ENCODE measurements at places on chromosomes 7 and 10.

DNA sequence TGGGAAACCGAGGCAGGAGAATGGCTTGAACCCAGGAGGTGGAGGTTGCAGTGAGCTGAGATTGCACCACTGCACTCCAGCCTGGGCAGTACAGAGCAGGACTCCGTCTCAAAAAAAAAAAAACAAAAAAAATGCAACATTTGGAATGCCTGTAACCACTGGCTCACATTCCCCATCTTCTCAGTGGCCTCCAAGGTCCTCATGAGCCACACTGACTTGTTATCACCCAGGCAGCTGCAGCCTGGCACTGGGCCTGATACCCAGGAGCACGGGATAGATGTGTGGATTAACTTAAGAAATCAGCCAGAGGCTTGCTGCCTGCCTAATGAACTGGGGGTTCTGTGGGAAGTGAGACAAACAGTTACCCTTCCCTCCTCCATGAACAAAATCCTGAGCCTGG, 23.0 kb downstream of the JCAD start:
- no peak for DNase-seq

DNA sequence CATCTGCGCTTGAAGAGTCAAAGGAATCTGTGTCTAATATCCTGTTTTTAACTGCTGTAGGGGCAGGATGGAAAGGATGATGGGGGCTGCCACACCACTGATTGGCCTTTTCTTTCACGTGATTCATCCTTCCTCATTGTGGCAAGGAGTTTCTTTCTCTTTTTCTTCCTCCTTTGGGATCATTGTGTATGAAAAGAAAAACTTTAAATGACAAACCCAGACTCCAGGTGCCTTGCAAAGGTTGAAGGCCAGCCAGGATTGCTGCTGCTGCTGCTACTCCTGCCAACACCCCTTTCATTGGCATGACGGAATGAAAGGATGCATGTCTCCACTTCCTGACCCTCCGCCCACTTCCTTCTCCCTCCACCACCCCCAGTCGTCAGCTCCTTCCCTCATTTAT, 6.5 kb upstream of the OIT3 start:
- peak; percentile 68 for DNase-seq

DNA sequence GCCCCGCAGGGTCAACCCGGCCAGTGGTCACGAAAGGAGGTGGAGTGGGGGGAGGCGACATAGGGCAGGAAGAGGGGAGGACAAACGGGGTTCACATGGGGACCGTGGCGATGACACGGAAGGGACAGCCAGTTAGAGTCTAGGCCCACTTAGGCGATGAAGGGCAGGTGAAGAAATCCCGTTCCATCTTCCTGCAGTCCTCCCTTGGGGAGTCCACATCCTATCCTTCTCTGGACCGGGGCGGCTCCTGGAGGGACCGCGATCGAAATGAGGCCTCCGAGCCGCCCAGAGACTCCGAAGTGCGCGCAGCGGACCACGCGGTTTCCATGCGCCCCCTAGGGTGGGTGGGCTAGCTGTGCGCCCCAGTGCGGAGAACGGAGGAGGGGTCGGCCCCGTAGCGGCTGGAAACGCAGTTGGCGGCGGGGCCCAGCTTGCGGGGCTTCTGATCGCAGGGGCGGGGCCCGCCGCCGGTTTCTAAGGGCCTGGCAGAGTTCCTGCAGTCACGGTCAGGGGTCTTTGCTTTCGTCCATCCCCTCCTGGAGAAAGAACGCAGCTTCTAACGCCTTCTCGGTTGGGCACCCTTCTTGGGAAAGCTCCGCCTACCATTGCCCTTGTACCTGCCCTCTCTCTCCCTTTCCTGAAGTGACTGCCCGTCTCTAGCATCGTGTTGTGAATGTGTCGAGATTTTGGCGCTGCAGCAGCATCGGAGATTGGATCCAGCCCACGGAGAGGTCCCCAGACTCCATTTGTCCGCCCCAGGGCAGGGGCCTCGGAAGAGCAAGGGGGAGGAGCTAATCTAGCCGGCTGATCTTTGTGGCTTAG, 17.9 kb upstream of the TMEM225B start:
- peak; percentile 57 for DNase-seq

- DNase-seq: no peak
Measured at GRCh38 chr10:46523962-46524471, 32.4 kb downstream of the GPRIN2 start.

DNA sequence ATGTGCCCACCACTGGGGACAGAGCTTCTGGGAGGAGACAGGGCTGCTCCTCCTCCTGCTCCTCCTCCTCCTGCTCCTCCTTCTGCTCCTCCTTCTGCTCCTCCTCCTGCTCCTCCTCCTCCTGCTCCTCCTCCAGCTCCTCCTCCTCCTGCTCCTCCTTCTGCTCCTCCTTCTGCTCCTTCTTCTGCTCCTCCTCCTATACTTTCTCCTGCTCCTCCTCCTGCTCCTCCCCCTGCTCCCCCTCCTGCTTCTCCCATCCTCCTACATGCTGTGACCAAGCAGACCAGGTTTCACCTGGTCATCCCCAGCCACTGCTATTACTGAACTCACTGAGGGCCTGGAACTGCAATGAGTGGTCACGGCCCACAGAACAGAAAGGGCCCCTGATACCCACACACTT, 154.0 kb upstream of the PPP2R2D start:
- no peak for DNase-seq

DNA sequence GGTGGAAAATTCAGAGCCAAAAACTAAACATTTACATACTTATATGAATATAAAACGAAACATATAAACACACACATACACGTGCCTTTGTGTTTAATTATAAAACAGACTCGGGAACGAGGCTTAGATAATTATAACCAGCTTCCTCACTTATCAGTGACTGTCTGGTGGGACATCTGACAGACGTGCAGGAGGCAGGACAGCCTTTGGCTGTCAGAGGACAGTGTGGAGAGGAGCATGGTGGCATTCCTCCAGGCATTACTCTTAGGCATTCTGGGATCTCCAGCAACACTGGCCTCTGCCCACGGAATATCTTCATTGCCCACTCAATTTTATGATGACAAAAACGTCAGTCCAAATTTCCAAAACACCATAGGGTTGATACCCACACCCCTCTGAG, 262.2 kb upstream of the NFE2L3 start:
- no peak for DNase-seq

GRCh38 chr7:42186151-42186550, 50.9 kb downstream of the GLI3 start:
- no peak for DNase-seq

GRCh38 chr10:91022924-91023699, 102.2 kb upstream of the ANKRD1 start:
- DNase-seq: no peak

DNA sequence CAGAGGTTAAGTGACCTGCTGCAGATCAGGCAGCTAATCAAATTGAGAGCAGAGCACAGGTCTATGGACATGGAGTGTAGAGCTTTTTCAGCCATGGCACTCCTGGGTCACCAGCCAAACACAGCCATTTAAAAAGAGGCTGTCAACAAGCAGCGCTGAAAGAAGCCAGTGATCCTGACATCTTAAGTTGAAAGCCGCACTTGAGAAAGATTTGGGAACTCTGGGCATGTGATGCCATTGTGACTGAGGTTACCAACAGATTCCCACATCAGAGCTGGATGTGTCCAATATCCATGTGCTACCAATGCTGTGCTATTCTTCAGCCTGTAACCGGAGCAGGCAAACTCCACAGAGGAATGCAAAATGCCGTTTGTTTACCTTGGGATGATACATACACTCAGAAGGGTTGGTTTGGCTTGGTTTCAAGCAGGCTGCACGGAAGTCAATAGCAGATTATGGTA, 56.2 kb upstream of the ABLIM1 start:
- DNase-seq: no peak

DNA sequence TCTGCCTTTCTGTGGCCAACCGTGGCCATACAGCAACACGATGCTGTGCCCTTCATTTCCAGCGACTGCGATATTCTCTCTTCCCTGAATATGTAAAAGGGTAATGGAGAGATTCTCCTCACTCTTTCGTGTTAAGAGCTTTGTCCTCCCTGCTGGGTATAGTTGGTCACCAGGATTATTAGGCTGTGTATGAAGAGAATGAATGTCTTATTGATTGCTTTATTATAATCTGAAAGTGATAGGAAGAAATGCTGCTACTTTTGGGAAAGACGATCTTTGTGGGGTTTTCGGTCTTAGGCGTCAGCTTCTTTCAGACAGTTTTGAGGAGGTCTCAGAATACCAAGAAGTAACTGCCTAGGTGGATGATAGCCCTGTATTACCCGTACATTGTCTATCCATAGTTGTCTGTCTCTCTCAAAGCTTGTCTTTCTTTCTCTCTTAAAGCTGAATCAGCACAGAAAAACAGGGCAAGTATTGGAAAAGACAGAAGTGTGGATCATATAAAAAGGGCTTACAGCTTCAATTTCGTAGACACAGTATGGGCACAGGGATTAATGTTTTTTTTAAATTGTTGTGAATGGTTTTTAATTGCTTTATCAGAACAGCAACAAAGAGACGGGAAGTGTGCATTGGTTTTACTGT, 1.2 kb downstream of the AHCYL2 start:
- DNase-seq: no peak

GRCh38 chr7:127786184-127786583, 134.2 kb downstream of the SND1 start:
- no peak for DNase-seq
